ENCODE measurements at places on chromosomes 2 and 18. TPM values are rescaled to one million over a fixed set of nuclear protein-coding genes. Genes with fewer than 3 reads are reported as not detected.

Gene SAG
- total RNA-seq: not detected

Gene KHK
- total RNA-seq: 0.11 TPM

Gene HIBCH
- 16.0 TPM for total RNA-seq

Gene LPIN2
- total RNA-seq: 13.7 TPM

Gene EML6
- total RNA-seq: not detected

Gene VWC2L
- total RNA-seq: not detected

Gene MALT1
- 24.0 TPM for total RNA-seq

Gene TMEM198
- 0.03 TPM for total RNA-seq

Gene EMILIN1
- total RNA-seq: 170 TPM

Gene TCF7L1
- total RNA-seq: 0.68 TPM

GRCh38 chr2:120912101-120912985, 176.7 kb downstream of the GLI2 start:
- peak overlapping the region; percentile 48 for H3K27ac ChIP-seq
- peak; percentile 51 for DNase-seq
- no peaks in the 10 kb centered on the region for H3K27me3 ChIP-seq
- peaks cover 85% of the 10 kb centered on the region for H3K4me1 ChIP-seq

GRCh38 chr2:31812051-31812798, 198.6 kb downstream of the MEMO1 start:
- no peak for DNase-seq
- H3K27ac ChIP-seq: no peak overlapping the region
- H3K27me3 ChIP-seq: no peaks in the 10 kb centered on the region
- H3K4me1 ChIP-seq: no peaks in the 10 kb centered on the region
- H3K4me3 ChIP-seq: no peak overlapping the region
- no peaks in the 10 kb centered on the region for H3K36me3 ChIP-seq

DNA sequence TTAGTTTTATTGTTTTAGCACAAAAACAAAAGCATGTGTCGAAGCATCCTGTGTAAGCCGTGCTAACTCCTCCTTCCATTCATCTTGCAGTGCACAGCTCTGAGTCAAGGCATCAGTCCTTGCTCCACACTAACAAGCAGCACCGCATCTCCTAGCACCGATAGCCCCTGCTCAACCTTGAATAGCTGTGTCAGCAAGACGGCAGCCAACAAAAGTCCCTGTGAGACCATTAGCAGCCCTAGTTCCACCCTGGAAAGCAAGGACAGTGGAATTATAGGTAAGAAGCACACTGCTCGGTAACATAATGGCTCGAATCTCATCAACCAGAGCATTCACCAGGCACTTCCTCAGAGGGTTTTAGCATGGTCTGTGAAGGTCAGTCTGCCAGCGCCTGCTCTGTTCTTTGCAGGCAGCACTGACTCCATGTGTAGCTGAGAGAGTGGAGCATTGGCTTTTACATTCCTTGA, 136.2 kb downstream of the WDSUB1 start:
- no peak overlapping the region for H3K27ac ChIP-seq
- peaks cover 47% of the 10 kb centered on the region for H3K36me3 ChIP-seq
- DNase-seq: no peak
- H3K4me3 ChIP-seq: no peak overlapping the region
- H3K4me1 ChIP-seq: no peaks in the 10 kb centered on the region

DNA sequence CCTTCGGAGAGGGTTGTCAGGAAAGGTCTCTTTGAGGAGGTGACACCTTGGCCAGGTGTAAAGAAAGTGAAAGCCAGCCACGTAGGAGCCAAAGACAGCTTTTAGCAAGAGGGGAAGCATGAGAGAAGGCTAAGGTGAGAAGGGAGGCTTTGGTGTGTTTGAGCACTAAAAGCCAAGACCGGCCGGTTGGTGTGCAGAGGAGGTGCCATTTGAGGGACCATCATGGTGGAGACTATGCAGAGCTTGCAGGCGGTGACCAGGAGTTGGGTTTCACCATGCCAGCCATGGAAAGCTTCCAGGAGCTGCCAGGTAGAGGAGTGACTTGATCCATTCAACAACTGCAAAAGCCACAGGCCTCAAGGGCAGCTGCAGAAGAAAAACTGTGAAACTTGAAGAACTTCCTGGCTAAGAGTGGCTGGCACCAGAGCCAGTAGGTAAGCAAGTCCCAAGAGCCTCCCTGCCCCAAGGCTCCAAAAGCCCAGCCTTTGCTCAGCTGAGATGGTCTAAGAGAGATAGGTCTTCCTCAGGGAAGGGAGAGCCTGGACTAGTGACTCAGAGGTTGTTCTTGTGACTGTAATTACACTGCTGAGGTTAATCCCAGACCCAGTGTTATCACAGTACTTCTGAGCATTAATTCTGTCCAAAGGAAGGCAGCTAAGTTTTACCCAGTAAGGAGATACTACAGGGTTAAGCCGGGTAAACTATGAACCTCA, 319.0 kb downstream of the BCL11A start:
- DNase-seq: no peak
- H3K27me3 ChIP-seq: no peaks in the 10 kb centered on the region
- H3K4me3 ChIP-seq: no peak overlapping the region
- H3K4me1 ChIP-seq: no peaks in the 10 kb centered on the region
- H3K36me3 ChIP-seq: no peaks in the 10 kb centered on the region
- no peak overlapping the region for H3K27ac ChIP-seq

DNA sequence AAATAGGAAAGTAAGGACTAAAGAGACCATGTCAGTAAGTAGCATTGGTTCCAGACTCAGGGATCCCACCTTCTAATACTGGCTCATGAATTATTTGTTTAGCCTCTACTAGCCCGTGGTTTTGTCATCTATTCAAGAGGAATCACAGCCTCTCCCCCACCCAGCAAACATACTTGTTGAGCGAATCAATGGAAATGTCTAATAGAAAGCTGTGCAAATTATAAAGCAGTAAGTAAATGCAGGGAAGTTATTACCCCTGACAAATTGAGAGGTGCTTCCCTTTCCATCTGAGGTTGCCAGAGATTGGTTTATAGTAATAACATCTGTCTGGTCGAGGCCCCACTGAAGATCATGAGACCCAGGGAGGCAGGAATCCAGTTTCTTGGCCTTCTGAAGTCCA, 219.3 kb upstream of the OSR1 start:
- no peak overlapping the region for H3K4me3 ChIP-seq
- DNase-seq: no peak
- no peaks in the 10 kb centered on the region for H3K27me3 ChIP-seq
- no peaks in the 10 kb centered on the region for H3K4me1 ChIP-seq
- H3K27ac ChIP-seq: no peak overlapping the region
- H3K36me3 ChIP-seq: no peaks in the 10 kb centered on the region

DNA sequence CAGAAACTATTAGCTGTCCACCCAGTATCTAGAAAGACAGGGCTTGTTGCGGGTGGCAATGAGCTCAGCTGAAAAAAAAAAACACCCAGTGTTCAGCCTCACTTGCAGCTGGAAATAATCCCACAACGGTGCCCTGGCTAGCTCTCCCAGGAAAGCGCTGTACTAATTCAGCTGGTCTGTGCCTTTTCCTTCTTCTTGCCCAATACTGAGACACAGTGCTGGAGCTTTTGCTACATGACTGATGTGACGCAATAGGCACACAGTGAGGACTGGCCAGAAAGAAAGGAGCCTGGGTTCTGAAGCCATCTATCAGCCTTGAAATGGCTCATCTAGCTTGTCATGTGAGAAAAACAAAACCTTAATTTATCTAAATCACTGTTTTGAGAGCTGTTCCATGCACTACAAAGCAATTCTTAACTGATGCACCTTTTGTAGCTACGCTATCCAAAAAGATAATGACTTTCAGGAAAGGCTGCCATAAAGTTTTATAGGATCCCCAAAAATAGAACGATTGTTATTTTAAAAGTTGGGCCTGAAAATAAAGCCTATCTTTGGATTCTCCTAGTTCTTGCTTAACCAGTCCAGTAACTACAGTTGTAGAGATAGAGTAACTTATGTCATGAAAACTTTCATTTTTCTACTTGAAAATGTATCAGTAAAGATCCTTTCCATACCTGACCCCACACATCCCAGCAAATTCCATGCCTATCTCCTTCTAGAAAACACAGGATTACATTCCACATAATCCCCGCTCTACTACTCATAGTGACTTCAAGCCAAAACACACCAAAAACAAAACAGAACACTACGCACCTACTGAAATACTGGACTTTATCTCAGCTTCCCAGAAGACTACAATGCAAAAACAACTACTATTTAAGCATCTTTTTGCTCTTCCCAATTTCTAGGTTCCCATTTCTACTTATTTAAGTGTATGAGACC, 15.9 kb downstream of the KIDINS220 start:
- no peak overlapping the region for H3K27ac ChIP-seq
- H3K4me3 ChIP-seq: no peak overlapping the region

DNA sequence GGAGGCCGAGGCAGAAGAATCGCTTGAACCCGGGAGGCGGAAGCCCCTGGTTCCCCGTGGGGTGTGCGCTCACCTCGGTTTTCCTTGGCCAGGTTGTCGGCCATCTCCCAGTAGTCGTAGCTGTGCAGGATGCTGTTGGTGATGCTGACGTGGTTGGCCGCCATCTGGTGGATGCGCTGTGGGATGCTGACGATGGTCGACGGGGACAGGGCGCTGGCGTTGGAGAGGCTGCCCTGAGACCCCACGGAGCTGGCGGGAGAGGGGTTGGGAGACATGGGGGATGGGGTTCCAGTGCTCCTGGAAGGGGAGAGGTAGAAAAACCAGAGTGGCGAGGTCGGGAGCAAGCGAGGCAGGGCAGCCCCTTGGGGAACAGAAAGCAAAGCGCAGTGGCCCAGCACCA, 64.4 kb upstream of the REV1 start:
- no peaks in the 10 kb centered on the region for H3K36me3 ChIP-seq
- H3K4me1 ChIP-seq: no peaks in the 10 kb centered on the region
- DNase-seq: no peak
- no peak overlapping the region for H3K4me3 ChIP-seq

- no peaks in the 10 kb centered on the region for H3K4me1 ChIP-seq
- H3K27me3 ChIP-seq: no peaks in the 10 kb centered on the region
- H3K36me3 ChIP-seq: no peaks in the 10 kb centered on the region
These were observed 99.7 kb downstream of the RND3 start for GRCh38 chr2:150387586-150388288.

DNA sequence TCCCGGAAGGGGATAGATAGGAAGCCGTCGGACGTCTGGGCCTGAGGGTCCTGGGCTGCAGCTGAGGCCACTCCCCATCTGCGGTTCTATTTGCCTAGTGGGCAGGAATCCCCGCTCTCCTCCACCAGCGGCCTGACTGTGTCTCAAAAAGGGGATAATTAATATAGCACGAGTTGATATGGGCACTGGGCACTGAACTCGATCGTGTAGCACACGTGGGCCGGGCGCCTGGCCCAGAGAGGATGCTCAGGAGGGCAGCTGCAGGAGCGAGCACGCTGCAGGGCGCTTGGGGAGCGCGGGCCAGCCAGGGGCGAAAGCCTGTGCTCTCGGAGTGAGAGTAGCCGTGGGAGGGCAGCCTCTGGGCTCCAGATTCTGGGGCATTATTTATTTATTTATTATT, 8.8 kb upstream of the GBX2 start:
- peaks cover 12% of the 10 kb centered on the region for H3K36me3 ChIP-seq
- H3K4me1 ChIP-seq: peaks cover 68% of the 10 kb centered on the region
- H3K4me3 ChIP-seq: no peak overlapping the region
- DNase-seq: no peak

GRCh38 chr2:12436935-12437561, 279.7 kb upstream of the TRIB2 start:
- H3K27ac ChIP-seq: no peak overlapping the region
- DNase-seq: no peak
- H3K36me3 ChIP-seq: no peaks in the 10 kb centered on the region
- peaks cover 37% of the 10 kb centered on the region for H3K4me1 ChIP-seq

DNA sequence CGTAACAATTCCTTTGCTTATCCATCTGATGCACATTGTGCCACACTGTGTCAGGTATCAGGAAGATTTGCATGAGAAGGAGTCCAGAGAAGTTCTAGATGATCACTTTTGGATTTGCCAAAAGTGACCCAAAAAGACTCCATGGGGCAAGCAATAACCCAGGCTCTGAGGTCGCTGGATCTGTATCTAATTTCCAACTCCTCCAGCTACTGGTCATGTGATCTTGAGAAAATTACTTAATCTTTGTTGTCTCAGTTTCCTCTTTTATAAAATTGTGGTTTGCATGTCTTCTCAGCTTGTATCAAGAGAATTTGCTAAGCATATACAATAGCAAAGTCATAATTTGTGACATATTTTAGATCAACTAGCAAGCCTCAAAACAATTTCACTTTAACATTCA, 61.3 kb upstream of the ITGA4 start:
- H3K27me3 ChIP-seq: no peaks in the 10 kb centered on the region
- no peak for DNase-seq
- H3K4me3 ChIP-seq: no peak overlapping the region
- no peak overlapping the region for H3K27ac ChIP-seq
- no peaks in the 10 kb centered on the region for H3K36me3 ChIP-seq
- H3K4me1 ChIP-seq: peaks cover 36% of the 10 kb centered on the region

GRCh38 chr2:127074358-127074757, 32.6 kb downstream of the BIN1 start:
- H3K27ac ChIP-seq: peak overlapping the region; percentile 12
- H3K27me3 ChIP-seq: no peaks in the 10 kb centered on the region
- H3K4me3 ChIP-seq: no peak overlapping the region

- H3K36me3 ChIP-seq: no peaks in the 10 kb centered on the region
- DNase-seq: no peak
- no peak overlapping the region for H3K4me3 ChIP-seq
- peaks cover 59% of the 10 kb centered on the region for H3K4me1 ChIP-seq
- H3K27ac ChIP-seq: no peak overlapping the region
- H3K27me3 ChIP-seq: no peaks in the 10 kb centered on the region
These were observed 10.3 kb downstream of the ITGA6 start for GRCh38 chr2:172437419-172438341.

DNA sequence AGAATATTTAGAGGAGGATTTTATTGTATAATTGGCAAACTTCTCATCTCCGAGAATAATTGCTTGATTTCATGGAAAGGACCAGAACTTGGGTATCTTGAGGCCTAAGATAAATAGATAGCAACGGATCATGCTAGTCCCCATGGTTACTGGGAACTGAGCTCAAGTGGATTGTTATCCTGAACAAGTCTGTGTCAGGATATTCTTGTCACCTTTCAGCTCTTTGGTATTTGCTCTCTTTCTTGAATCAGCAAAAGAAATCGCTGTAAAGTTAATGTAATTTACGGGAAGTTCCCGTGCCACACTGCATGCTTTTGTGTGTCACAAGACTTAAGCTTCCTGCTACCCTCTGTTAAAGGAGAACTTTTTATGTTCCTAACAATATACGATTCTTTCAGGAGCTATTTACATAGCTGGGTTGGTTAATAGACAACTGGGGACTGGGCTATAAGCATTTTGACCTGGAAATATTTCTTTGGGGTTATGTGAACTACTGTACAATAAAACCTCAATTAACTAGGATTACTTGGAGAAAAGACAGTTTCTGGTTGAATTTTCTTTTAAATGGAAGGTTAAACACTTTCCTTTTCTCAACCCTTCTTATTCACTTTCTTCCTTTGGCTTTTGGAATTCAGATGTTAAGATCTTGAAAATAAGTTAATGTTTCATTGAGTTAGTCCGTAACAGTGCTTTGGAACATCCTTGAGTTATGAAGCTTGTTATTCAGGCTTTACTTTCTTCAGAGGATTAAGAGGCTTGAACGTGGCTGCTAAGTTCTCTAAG, 151.2 kb downstream of the FMNL2 start:
- no peak for DNase-seq
- no peaks in the 10 kb centered on the region for H3K36me3 ChIP-seq
- H3K27me3 ChIP-seq: no peaks in the 10 kb centered on the region
- H3K27ac ChIP-seq: no peak overlapping the region
- H3K4me3 ChIP-seq: no peak overlapping the region

Measured in SJSA1 (cell line).